ENCODE measurements at places on chromosomes 2 and 18.

GRCh38 chr2:9842487-9843228, 616 bp upstream of the TAF1B start:
- DNase-seq: no peak

GRCh38 chr2:191650896-191651773, 26.8 kb upstream of the NABP1 start:
- DNase-seq: no peak

DNA sequence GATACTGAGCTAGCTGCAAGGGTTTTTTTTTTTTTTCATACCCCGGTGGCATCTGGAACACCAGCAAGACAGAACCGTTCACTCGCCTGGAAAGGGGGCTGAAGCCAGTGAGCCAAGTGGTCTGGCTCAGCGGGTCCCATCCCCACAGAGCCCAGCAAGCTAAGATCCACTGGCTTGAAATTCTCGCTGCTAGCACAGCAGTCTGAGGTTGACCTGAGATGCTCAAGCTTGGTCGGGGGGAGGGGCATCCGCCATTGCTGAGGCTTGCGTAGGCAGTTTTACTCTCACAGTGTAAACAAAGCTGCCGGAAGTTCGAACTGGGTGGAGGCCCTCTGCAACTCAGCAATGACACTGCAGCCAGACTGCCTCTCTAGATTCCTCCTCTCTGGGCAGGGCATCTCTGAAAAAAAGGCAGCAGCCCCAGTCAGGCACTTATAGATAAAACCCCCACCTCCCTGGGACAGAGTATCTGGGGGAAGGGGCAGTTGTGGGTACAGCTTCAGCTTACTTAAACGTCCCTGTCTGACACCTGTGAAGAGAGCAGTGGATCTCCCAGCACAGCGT, 5.1 kb upstream of the MIB1 start:
- DNase-seq: no peak

DNA sequence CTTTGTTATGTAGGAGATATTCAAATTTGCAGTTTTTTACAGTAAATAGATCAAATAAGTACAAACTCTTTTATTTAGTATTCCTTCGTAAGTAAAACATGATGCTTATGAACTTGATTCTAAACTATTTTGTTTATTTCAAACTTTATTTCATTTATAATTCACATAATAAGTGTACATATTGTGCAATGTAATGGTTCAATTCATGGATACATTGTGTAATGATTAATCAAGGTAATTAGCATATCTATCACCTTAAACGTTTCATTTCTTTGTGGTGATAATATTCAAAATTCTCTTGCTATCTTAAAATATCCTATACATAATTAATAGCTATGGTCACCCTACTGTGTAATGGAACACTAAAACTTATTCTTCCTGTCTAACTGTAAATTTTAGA, 525.9 kb upstream of the ZNF804A start:
- DNase-seq: no peak

GRCh38 chr2:26687328-26687727, 5.2 kb upstream of the KCNK3 start:
- DNase-seq: no peak

GRCh38 chr2:60413814-60414168, 139.7 kb downstream of the BCL11A start:
- no peak for DNase-seq

- DNase-seq: no peak
Observed at GRCh38 chr2:64243081-64244036, 99.1 kb upstream of the PELI1 start.

DNA sequence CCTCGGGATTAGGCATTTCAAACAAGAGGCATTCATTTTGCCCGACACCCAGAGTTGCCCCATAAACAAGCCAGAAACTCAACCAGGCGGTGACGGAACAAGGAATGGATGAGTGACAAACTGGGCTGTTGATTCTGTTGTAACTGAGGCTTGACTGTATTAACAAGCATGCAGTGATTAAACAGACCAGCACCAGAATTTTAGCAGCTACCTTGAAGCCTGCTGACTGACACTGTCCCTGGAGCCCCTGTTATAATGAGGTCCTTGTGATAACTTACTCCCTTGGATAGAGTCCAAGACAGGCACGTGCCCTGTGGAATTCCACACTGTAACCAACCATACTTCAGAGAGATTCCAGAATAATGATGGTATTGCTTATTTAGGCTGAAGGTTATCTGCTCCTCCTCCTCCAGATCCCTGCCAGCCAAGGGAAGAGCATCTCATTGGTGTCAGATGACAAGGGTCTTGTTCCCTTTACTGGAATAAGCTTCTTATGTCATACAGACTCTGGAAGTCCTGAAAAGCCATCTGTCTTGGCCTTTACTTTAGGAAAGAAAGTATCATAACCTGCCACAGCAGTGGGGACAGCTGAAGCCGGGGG, 97.1 kb upstream of the RMDN2 start:
- no peak for DNase-seq

GRCh38 chr18:40243607-40244006, 1711.4 kb upstream of the PIK3C3 start:
- no peak for DNase-seq
